DND-41 (cell line): ENCODE measurements at places on chromosomes 1 and 21.
A peak's percentile ranks its signal among the peaks of the same experiment; 100 is the strongest.

- no peak for DNase-seq
Measured at GRCh38 chr1:112981426-112981825, 25.4 kb upstream of the SLC16A1 start.

DNA sequence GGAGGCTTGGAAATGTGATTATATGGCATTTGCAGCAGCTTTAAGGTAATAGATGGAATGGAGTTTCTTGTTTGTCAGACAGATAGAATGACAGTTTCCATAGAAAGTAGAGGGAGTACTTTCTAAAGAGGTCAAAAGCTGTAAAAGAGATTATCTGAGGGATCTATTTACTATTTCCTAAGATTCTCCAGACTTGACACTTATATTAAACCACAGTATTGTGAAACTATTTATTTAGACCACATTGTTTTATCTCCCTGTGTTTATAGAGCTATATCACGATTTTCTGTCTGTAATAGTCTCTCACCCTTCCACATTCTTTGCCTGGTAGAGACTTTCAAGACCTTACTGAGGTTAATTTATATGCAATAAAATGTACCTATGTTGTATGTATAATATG lies 66.7 kb downstream of the MAN1A2 start:
- DNase-seq: no peak

DNA sequence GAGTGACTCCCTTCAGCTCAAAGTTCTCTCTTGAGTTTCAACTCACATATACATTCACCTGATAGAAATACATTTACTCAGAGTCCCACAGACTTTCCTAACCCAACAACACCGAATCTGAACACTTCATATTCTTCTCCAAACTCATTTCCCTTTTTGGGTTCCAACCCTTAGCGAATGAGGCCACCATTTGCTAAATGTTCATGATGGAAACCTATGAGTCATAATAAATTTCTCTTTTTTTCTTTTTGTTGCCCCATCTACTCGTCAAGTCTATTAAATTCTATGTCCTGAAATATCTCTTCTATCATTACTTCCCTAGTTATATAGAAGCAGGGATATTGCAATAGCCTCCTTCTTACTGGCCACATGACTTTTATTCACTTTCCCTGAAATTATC lies 100.1 kb downstream of the HLX start:
- no peak for DNase-seq

DNA sequence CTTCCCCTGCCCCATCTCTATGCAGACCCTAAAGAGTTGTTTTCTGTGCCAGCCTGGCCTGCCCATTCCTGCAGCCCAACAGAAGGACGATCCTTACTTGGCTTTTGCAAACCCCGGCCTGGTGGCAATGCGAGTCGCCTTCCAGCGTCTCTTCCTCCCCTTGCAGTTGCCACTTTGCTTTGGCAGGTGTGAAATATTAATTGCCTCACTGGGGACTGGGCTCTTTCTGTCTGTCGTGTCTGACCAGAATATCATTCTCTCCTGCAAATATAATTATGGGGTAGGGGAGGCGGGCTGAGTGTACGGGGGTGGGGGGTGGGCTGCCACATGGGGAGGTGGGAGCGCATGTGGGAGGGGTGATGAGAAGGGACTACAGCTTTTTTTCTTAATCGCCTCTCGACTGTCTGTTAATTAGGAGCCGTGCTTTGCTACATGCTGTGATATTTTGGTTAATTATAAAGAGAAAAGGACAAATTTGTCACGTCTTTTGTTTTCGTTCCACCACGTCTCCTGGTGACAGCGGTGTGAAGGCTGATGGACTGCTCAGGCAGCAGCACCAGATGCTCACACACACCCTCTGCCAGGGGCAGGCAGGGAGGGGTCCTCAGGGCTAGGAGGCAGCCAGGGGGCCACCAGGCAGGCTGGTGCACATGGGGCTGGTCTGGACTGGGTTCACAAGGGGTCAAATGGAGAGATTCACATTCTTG lies 80.1 kb upstream of the CD34 start:
- DNase-seq: no peak

- no peak for DNase-seq
Measured at GRCh38 chr1:117570988-117571409, 34.8 kb upstream of the TENT5C start.

- DNase-seq: no peak
Measured at GRCh38 chr1:194024659-194025058, 838.2 kb upstream of the B3GALT2 start.

DNA sequence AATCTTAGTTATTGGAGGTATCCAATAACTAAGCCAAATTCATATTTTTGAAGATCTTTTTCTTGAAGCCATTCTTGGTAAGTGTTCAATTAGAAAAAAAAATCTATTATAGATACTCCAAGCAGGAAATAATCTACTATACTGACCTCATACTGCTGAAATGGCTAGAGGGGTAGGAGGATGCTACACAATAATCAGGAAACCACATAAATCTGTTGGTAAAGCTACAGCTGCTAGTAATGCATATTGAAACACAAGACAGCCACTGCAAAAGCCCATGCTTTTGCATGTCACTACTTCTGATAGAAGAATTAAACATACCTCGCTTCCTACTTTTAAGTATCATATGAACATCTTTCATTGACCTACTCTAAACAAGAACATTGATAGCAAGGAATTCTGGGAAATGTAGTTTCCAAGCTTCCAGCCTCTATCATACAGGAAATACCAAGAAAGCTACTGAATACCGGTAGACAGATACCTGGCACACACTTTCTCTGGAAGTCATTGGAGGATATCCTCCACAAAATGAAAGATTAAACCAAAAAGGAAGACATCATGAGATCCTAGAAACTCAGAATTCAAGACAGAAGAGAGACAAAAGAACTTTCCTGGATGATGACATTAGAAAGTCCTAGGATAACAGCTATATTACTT lies 103.0 kb upstream of the VAV3 start:
- DNase-seq: no peak

GRCh38 chr1:6347641-6348487 lies 45.7 kb downstream of the ACOT7 start:
- peak; percentile 51 for DNase-seq

DNA sequence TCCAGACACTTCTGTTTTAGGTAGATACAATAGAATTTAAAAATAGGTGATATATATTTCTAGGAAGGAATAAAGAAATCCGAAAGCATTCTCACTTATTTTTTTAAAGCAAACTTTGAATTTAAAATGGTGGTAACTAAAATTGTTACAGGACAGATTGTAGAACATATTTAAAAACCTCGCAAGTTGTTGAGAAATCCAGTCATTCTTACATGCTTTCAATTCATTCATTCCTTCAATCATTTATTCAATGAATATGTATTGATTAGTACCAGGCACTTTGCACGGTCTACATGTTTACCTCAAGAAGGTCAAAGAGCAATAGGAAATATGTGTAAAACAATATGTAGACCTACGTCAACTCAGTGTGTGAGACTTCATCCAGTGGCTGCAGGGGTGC lies 189.9 kb upstream of the SNX7 start:
- DNase-seq: no peak

- DNase-seq: no peak
Measured at GRCh38 chr1:22223176-22223575, 80.3 kb upstream of the WNT4 start.

- DNase-seq: no peak
Measured at GRCh38 chr1:226912587-226913176, 27.4 kb upstream of the COQ8A start.

GRCh38 chr1:45629035-45629434 lies 5.2 kb upstream of the CCDC17 start:
- DNase-seq: no peak

DNA sequence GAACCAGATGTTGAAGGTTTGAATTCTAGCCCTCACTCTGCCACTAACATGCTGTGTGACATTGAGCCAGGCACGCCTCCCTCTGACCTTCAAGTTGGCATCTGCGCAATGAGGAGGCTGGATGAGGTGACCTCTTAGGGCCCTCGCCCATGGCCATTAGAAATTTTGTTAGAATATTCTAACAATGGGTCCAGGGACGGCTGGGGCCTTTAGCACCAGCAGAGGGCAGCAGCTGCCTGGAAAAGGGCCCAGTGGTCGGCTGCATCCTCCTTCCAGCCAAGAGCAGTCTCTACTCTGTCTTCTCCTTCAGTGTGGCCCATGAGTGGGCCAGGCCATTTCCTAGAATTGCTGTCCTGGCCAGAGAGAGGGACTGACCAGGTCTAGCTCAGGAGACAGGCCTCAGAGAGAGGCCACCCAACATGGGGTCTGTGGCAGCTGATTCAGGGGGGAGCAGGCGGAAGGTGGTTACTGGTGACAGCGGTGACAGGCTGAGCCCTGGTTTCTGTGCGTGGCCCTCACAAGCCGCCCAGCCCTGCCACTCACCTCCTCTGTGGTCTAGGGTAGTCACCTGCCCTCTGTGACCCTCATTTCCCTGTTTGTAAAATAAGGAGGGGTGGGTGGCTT lies 101.3 kb upstream of the ACTL8 start:
- DNase-seq: peak; percentile 37

DNA sequence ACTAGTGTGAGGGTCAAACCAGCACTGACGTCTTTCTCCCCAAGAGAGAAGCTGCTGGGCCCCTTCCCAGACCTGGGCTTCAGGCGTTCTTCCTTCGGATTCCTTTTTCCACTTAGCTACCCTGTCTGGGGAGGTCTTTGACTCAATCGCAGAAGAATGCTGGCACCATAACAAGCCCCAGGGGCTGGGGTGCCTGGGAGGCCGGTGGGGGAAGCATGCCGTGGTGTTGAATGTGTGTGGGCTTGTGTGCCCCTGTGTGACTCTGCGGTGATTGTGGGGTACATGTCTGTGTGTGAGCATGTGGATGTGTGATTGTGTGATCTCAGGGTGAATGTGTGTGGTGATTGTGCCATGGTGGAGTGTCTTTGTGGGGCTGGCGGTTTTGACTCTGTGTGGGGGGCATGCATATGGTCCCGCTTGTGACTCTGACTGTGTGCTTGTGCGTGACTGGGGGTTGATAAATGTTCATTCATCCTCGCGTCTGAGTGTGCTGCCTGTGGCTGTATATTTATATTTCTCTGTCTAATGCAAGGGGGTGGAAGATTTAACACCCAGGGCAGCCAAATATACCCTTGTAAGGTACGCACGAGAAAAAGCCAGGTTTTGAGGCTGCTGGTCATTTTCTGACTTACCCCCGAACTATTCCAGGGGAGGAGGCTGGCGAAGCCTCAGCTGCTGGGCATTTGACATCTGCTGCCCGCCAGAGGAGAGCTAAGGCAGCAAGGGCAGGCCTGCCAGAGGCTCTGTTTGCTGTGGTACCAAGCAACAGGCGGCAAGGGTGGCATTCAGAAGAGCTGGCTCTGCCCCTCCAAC lies 1.1 kb upstream of the SYNC start:
- no peak for DNase-seq

DNA sequence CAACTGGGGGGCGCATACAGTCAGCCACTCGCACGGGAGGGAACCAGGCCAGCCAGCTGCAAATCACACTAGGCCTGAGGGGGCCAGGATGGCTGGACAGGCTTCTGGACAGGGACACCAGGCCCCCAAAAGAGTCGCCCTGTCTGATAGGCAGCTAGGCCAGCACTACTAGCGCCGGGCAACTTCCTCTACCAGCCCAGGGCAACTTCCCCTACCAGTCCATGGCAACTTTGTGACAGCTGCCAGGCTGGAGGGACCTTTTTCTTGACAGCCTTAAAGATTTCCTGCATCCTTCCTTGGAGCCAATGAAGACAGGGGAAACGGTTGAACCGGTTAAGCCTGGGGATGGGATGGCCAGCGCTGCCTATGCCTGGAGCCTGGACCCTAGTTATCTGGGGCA lies 5.1 kb downstream of the IFFO2 start:
- no peak for DNase-seq

DNA sequence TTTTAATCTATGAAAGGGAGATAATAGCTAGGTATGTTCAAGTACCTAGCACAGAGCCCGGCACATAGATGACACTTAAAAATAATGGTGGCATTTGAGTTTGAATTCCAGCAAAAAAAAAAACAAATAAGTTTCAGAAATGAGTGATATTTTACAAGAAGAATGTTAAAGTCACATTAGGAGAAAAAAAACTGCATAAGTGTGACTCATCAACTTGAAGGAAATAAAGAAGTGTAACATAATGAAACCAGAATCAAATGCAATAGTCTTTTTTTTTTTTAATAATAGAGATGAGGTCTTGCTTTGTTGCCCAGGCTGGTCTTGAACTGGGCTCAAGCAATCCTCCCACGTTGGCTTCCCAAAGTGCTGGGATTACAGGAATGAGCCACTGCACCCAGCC lies 17.1 kb downstream of the DNASE2B start:
- DNase-seq: no peak

- DNase-seq: no peak
Measured at GRCh38 chr1:166814611-166815010, 24.7 kb upstream of the POGK start.

- DNase-seq: no peak
Measured at GRCh38 chr1:64033667-64034220, 169.7 kb upstream of the UBE2U start.

DNA sequence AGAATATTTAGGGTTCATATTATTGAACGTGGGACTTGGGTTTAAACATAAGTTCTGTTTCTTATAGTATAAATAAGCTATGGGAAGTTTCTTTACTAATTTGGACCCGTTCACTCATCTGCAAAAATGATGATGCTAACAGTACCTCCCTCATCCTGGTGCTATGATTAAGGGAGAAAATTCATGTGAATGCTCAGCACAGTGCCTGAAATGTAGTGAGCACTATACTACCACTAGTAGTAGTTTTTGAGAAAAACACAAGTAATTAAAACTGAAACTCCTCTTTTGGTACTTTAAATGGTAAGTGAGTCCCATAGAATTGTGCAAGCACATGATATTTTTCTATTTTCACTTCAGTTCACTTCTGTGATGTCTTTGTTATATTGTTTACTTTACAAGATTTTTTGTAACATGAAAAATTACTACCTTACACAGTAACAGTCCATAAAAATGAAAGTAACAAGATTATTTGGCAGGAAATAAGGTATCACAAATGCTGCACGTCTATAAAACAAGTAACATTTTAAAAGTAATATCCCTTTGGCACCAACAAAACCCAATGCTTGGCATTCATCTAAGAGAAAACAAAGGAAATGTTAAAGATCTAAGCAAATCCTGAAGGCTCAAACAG lies 11.3 kb upstream of the PTPRC start:
- DNase-seq: no peak

DNA sequence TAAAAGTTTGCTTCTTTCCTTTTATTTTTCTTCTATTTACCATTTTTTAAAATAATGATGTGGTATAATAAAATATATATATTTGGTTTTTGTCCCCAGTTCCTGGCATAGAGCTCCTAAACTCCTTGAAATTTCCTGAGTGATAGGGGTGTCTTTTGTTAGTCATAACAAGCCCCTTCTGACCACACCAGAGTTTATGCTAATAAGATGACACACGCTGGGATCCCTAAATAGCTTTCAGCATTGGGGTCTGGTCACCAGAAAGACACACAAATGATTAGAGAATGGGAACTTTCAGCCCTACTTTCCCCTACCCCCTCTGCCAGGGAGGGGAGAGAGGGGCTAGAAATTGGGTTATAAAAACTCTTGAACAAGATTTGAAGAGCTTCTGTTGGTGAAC lies 56.2 kb downstream of the COL24A1 start:
- no peak for DNase-seq

GRCh38 chr1:247350587-247350986 lies 18.9 kb upstream of the ZNF496 start:
- DNase-seq: no peak
